Esophagus muscularis mucosa (tissue), 4 donors: ENCODE measurements at places on chromosomes 5 and 9. TPM values are rescaled to one million over a fixed set of nuclear protein-coding genes. Genes with fewer than 3 reads are reported as not detected.
A peak's percentile ranks its signal among the peaks of the same experiment; 100 is the strongest.

The SH3PXD2B gene
- total RNA-seq, result 43.6 TPM

The MARCHF11 gene
- not detected for total RNA-seq

The IFNA13 gene
- total RNA-seq, result not detected

The COL27A1 gene
- 1.8 TPM for total RNA-seq

The SRD5A1 gene
- 2.2 TPM for total RNA-seq

GRCh38 chr9:108271236-108271635 lies 584.5 kb downstream of the ACTL7B start:
- no peak overlapping the region for H3K4me3 ChIP-seq
- H3K27ac ChIP-seq, result no peak overlapping the region
- H3K36me3 ChIP-seq, result no peaks in the 10 kb centered on the region
- no peak for DNase-seq
- H3K4me1 ChIP-seq, result peaks cover 13% of the 10 kb centered on the region
- no peaks in the 10 kb centered on the region for H3K27me3 ChIP-seq

GRCh38 chr9:9912459-9912858 lies 700.3 kb downstream of the PTPRD start:
- H3K4me1 ChIP-seq, result no peaks in the 10 kb centered on the region
- no peaks in the 10 kb centered on the region for H3K36me3 ChIP-seq
- H3K27me3 ChIP-seq, result no peaks in the 10 kb centered on the region
- H3K27ac ChIP-seq, result no peak overlapping the region
- no peak for DNase-seq

- H3K27ac ChIP-seq, result no peak overlapping the region
- no peak for DNase-seq
- H3K4me3 ChIP-seq, result no peak overlapping the region
- H3K36me3 ChIP-seq, result no peaks in the 10 kb centered on the region
- H3K4me1 ChIP-seq, result no peaks in the 10 kb centered on the region
Measured at GRCh38 chr5:145968970-145969713, 32.8 kb downstream of the SH3RF2 start.

- H3K36me3 ChIP-seq, result no peaks in the 10 kb centered on the region
- peaks cover 13% of the 10 kb centered on the region for H3K4me1 ChIP-seq
- H3K4me3 ChIP-seq, result no peak overlapping the region
- no peak for DNase-seq
- no peaks in the 10 kb centered on the region for H3K27me3 ChIP-seq
Measured at GRCh38 chr5:42557689-42558088, 134.4 kb downstream of the GHR start.

DNA sequence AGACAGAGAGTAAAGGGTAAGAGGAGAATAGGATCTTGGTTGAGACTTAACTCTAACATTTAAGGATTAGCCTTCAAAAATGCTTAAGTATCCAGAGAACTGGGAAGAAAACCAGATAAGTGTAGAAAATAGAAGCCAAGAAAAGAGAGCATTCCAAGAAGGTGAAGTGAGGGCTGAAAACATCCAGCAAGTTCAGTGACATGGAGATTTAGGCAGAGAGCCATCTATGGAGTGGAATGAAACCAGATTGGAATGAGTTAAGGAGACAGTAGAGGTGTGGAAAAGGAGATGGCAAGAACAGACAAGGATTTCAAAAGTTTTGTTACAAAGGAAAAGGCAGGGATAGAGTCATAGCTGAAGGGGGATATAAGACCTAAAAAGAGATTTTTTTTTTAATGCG lies 188.1 kb downstream of the TRPM3 start:
- no peak overlapping the region for H3K4me3 ChIP-seq
- no peak overlapping the region for H3K27ac ChIP-seq
- H3K27me3 ChIP-seq, result no peaks in the 10 kb centered on the region
- no peaks in the 10 kb centered on the region for H3K4me1 ChIP-seq
- no peak for DNase-seq

DNA sequence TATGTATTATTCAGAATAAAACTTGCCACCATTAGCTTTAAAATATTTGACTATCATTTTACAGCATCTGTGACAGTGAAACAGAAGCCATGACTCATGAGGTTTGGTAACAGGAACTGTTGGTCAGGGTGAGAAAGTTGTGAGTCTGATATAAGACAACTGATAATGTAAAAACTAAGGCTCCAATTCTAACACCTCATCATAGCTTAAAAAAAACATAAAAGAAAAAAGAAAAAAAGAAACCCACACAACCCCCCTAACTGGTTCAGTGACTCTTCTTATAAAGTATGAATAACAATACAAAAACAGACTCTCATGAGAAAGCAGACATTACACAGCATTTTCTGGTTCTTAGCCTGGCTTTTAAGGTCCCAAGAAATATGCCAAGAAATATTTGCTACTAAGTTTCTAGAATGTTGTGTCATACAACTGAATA lies 85.8 kb downstream of the MRPS27 start:
- DNase-seq, result no peak
- H3K4me1 ChIP-seq, result peaks cover 21% of the 10 kb centered on the region
- H3K36me3 ChIP-seq, result peaks cover 17% of the 10 kb centered on the region
- H3K27ac ChIP-seq, result no peak overlapping the region
- H3K27me3 ChIP-seq, result no peaks in the 10 kb centered on the region

DNA sequence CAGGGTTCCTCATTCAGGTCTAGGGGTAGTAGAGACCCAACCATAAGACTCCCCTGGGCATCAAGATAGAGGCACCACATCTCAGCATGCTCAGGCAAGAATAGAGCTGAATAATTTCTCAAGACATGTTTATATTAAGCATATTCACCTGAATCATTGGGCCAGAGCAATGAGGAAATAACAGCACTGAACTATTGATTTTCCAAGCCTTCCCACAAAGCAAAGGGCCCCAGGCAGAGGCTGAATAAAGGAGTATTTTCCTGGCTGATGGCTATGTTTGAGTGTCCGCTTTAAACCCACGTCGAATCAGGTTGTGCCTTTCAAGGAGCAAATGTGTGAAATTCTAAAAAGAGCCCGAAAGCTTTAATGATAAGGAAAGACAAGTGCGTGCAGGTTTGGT lies 129.2 kb downstream of the HSD17B3 start:
- no peaks in the 10 kb centered on the region for H3K4me1 ChIP-seq
- H3K36me3 ChIP-seq, result no peaks in the 10 kb centered on the region
- H3K4me3 ChIP-seq, result no peak overlapping the region

- no peak overlapping the region for H3K27ac ChIP-seq
- no peaks in the 10 kb centered on the region for H3K36me3 ChIP-seq
- DNase-seq, result no peak
Measured at GRCh38 chr9:90998573-90998972, 197.0 kb downstream of the SYK start.

GRCh38 chr9:86034863-86035734 lies 64.3 kb downstream of the GOLM1 start:
- DNase-seq, result peak; percentile 68
- no peak overlapping the region for H3K27ac ChIP-seq
- peaks cover 5% of the 10 kb centered on the region for H3K36me3 ChIP-seq
- no peaks in the 10 kb centered on the region for H3K27me3 ChIP-seq

GRCh38 chr5:112245656-112246055 lies 173.4 kb downstream of the EPB41L4A start:
- no peak for DNase-seq
- no peak overlapping the region for H3K27ac ChIP-seq
- no peak overlapping the region for H3K4me3 ChIP-seq
- no peaks in the 10 kb centered on the region for H3K4me1 ChIP-seq

DNA sequence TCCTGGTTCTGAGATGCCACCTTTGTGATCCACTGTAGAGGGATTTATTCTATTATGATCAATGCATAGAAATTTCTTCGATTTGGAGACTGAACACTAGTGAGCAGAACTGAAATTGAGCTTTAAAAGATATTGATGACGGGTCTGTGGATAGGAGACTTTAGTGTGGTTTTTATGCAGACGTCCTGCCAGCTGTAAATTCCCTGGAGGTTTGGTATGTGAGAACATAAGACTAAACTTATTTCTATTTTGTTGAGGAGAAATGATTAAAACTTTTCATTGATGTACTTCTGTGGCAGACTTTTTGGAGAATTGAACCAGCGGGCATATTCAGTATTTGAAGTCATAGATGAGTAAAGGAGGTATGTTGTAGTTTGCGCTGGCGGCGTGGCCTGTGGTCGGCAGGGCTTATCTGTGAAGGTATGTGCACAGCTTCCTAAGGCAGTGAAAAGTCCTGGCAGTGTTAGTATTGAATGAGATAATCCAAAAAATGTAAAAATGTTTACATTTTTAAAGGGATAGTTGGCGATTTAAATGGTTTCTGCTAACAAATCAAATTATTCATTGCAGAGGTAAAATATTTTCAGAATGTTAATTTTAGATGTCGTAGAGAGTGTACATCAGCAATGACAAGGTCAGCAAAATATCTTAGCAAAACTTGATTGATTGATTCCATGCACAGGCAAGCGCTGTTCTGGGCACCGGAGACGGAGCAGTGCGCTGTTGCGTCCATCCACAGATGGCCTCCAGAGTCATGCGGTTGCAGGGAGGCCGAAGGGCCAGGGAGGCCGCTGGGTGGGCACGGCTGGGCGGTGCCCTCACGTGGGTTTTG lies 20.4 kb downstream of the TENT4A start:
- no peaks in the 10 kb centered on the region for H3K27me3 ChIP-seq
- H3K27ac ChIP-seq, result peak overlapping the region; percentile 57
- peaks cover 71% of the 10 kb centered on the region for H3K4me1 ChIP-seq
- H3K36me3 ChIP-seq, result peaks cover 12% of the 10 kb centered on the region
